ENCODE measurements at places on chromosomes 5 and 9.
A peak's percentile ranks its signal among the peaks of the same experiment; 100 is the strongest.

GRCh38 chr9:16092142-16093091, 539.6 kb downstream of the CCDC171 start:
- no peak for DNase-seq

DNA sequence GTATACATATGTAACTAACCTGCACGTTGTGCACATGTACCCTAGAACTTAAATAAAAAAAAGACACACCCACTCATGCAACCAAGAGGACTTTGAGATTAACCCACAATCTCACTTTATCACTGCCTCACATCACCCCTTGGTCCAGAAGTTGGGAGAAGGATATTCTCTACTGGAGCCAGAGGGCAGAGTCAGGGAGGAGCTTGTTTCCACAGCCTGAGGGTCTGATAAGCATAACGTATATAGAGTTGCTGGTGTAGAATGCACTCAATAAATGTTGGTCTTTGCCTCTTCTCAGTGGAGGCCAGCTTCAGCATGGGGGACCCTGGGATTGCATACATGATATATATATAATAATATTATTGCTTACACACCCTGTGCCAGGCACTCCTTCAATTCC, 10.1 kb downstream of the KCNV2 start:
- DNase-seq, result no peak

GRCh38 chr9:86353655-86354010, 577 bp downstream of the TUT7 start:
- DNase-seq, result no peak

DNA sequence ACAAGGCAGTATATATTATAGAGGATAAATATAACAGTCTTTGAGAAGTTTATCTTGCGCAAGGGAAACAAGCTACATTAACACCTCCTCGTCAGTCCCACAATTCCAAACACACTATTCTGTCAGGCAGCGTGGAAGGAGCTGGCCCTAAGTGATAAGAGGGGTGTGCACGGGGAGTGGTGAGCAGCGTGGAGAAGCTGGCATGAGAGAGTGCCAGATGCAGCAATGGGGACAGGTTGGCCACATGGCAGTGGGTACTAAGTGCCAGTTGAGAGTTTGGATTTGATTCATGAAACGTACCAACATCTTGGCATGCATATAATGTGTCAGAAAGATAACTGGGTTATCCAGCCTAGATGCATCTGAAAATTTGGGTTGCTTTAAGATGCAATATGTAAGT, 460.2 kb downstream of the ICE1 start:
- DNase-seq, result no peak

GRCh38 chr5:26601563-26601962, 436.8 kb downstream of the CDH9 start:
- no peak for DNase-seq

GRCh38 chr5:139177809-139178588, 20.2 kb downstream of the SIL1 start:
- no peak for DNase-seq

DNA sequence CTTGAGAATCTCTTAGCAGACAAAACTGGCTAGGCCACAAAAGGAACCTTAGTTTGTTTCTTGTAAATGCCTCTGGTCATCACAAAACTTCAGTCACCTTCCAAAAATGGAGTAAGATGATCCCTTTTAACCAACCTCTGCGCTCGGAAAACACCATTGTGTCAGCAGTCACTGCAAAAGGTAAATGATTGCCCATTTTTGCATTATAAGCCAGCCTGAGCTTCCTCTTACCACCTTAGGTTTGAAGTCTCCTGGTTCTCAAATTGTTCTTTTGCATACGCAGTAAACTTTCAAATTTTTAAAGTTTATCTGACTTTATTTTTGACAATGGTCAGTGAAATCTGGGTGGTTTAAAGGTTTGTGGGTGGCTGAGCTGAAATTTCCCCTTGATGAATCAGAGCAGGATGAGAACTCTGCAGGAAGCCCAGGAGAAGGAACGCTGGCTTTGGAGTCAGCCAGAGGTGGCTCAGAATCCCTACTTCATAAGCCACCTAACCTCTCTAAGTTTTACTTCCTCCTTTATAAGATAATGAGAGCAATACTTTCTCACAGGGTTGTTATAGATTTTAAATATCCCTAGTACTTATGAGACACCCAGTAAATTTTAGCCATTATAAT, 131.4 kb downstream of the MED10 start:
- no peak for DNase-seq

DNA sequence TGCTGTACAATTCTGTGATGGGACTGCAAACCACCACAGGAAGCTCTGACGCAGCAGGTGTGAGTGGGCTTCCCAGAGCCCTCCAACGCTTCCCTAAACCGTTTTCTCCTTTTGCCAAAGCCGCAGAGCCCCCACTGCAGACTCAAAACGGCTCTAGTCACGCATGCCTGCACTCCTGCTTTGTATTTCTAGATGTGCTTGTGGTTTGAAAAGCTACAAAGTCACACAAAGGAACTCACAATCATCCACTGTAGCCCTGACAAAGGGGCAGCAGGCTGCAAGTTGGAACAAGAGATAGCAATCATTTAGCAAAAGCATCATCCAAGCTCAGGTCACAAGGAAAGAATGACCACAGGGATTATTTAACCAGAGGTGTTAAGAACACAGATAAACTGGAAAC, 79.3 kb downstream of the PTPN3 start:
- DNase-seq, result no peak

DNA sequence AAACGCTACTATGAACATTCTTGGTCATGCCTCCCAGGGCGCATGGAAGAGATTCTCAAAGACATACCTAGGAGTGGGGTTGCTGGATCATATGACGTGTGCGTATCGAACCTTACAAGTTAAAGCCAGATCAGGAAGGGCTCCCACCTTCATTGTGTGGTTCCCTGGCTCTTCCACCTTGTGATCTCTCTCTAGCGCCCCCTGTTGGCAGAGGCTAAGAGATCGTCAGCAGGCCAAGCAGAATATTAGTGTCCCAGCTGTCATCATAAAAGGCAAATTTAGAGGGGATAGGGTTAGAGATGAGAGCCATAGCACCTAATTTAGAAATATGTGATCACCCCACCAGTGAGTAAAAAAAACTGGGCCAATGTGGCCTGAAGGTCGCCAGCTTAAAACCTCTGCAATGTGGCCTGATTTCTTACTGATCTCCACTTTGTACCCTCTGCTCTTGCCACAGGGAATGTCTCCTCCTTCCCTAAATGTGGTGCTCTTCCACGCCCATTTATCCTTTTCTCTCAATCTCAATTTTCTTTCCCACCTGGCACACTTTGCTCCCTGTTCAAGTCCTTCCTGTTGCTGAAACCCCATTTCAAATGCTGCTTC, 91.7 kb upstream of the SHB start:
- peak; percentile 60 for DNase-seq

GRCh38 chr5:141978389-141978788, 9.5 kb downstream of the RNF14 start:
- DNase-seq, result no peak

- DNase-seq, result no peak
Observed at GRCh38 chr5:73672132-73672531, 46.1 kb downstream of the ARHGEF28 start.

DNA sequence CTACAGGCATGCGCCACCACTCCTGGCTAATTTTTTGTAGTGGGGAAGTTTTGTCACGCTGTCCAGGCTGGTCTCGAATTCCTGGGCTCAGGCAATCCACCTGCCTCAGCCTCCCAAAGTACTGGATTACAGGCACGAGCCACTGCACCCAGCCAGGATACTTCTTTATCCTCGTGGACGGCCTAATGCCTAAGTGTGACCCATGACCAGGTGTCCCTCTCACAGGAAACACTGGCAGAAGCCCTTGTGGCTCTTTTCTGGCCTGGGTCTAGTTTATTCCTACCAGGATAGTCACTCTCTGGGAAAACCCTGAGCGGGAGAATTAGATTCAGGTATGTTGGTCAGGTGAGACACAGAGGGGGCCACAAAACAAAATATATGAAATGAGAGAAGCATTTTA, 90.4 kb downstream of the PJA2 start:
- DNase-seq, result no peak
